ENCODE measurements at places on chromosomes 13 and 19.

- no peak for DNase-seq
Observed at GRCh38 chr13:59088716-59089115, 1075.0 kb downstream of the DIAPH3 start.

- DNase-seq: no peak
Observed at GRCh38 chr19:55638864-55639359, 1.9 kb upstream of the ZNF580 start.

DNA sequence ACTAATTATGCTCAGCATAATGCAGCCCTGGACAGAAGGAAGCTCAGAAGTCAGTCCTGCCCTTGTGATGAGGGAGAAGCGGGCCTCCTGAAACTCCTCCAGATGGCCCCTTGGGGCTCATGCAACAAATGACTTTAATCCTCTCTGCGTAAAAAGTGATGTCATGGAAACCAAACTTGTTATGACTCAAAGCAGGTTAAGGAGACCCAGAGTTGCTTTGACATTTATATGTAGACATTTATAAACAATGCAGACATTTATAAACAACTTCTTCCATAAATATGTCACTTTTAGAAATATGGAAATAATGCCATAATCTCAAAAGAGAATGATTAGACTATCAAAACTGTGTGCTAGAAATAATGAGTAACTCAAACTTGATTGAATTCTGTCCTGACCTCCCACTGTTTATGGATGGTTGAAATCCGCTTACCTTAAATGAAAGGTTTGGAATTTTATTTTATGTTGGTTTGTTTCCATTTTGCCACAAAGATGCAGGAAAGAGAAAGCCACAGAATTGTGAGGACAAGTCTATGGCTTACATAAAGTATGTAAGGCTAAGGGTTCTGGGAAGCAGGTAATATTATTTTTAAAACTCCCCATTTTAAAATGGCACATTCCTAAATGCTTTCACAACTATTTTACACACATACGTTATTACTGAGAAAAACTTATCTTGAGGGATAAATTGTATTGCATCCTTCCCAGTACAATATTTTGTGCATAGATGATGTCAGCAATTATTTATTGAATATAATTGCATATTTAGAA is 73.7 kb downstream of the CYSLTR2 start:
- DNase-seq: no peak

DNA sequence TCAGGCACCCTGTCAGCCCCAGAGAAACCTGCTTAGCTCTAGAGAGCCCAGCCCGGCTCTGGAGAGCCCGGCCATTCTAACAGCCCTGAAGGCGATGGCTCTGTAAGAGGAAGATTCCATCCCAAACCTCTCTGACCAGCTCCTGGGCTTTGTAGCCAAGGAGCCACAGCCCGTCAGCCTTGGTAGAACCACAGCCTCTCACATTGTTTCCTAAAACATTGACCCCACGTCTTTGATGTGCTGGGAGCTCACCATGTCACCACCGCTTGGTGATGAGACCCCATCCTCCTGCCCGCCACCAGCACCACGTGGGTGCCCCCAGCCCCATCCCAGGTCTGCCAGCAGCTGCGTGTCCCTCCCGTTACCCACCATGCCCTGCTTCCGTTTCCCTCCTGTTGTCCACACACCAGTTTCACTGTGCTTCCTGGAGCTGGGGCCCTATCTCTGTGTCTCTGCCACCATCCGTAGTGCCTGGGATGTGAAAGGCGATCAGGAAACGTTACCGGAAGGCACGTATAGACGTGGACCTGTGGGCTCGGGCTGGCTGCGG is 94.2 kb upstream of the MCF2L start:
- no peak for DNase-seq

DNA sequence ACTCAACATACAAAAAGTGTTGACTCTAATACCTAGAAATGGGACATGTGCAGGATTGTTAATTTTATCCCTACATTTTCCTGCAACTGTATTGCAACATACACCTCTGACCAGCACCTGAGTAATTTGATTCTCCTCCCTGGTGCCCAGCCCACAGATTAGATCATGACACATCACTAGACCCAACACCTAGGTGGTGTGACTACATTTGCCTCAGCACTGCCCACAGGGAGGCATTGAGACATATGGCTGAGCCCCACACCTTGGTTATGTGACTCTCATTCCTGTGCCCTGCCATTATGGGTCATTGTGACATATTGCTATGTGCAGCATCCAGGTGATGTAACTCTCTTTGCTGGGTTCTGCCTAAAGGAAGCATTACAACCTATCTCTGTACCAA is 13.2 kb upstream of the ZNF254 start:
- DNase-seq: no peak

DNA sequence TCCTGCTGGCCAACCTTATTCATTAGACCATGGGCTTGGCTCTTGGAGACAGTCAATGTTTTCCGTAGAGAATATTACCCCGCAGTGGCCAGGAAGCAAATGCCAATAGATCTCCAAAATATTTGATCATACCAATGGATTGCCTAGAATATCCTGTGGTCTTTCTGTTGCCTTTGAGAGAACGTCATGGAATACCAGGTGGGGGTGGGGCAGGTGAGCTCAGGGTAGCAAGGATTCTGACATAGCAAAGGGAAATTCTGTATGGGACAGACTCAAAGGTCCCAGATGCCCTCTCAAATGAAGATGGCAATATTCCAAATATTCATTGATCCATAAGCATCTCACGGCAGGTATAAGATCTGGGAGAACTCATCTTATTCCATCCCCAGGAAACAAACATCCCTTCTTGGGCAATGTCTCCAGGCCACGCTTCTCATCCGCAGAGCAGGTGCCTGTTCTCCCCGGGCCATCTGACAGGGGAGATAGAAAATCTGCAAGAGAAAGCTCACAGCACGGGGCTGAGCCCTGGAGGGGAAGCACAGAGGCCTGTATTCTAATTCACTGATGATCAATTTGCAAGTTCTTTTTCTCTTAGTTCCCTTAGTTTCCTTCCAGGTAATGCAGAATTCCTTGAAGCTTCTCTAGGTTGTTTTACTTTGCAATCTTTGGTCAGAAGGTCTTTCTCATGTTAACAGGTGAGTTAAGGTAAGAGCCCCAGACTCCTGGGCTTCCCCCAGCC is 69.6 kb upstream of the TSHZ3 start:
- DNase-seq: no peak

DNA sequence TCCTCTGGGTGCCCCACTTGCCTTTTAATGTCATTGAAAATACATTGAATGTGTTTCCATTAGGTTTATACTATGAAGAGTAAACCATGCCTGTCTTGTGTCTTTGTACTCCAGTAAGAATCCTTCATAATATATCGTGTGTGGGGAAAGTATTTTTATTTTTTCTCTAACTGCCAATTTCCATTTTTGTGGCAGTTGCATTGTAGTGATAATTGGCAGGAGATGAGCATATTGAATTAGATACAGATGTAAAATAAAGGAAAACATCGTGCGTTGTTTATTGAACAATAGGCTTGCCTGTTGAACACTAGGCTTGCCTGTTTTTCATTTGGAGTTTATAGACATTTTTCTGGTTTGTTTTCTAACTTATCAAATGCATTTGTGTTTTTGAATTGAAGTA is 218.8 kb downstream of the NBEA start:
- no peak for DNase-seq

DNA sequence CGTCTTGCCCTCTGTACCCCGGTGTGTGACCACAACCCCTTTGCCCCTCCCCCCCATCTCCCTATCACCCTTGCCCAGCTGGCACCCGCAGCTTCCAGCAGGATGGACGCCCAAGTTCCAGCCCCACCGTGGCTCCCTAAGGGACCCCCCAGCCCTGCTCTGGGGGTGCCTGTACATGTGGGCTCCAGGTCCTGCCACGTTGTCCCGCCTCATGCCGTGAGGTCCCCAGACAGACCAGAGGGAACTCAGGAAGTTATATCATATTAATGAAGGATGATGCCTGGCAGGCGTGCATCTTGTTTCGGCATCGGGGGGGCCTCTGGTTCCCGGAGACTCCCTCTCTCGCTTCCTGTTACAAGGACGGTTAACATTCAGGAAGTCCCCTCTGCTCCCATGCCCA is 1.6 kb upstream of the PTGIR start:
- DNase-seq: no peak

- no peak for DNase-seq
Observed at GRCh38 chr19:41540041-41540695, 35.8 kb upstream of the CEACAM21 start.

- DNase-seq: no peak
Observed at GRCh38 chr19:58555920-58556621, 1.2 kb upstream of the CHMP2A start.

GRCh38 chr13:51645154-51645650 is 60.9 kb downstream of the WDFY2 start:
- peak; percentile 38 for DNase-seq

DNA sequence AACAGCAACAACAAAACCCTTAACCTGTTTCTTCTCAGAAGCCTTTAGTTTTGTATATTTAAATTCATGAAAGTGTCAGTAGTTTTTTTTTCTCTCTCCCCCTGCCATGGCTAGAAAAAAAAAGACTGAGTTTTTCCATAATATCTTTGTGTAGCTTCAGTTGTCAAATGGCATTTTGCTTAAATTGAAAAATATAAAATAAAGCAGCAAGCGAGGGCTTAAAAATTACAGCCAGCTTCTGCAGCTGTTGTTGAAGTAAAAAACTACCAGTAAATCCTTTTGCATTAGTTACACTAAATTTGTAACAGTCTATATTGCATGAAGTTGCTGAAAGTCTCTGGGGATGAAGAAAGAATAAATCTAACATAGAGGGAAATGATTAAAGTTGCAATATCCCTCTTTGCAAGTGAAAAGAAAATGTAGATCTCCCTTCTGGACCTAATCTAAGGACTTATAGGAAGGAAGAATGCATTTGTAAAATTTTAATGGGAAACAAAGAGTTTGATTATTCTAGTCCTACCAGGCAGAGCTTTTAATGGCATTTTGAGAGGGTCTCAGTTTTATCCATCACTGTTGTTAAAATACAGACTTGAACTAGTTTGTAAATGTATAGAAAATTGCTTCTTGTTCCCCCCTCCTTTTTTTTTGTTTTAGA is 215.7 kb downstream of the ATP8A2 start:
- no peak for DNase-seq

DNA sequence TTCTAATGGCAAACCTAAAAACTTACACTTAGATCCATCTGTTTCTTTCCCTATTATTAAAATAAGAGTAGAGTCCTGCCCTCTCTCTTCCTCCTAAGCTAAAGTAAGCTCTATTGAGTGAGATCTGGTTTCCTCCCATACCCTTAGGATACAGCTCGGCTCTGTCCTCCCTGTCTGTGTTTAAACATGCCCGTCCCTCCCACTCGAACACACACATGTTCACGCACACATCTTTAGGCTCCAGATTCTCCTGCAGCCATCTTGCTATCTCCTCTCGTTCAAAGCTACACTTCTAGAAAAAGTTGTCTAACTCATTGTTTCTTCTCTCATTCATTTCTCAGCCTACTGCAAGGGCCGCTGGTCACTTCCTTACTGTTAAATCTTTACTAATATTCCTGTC is 15.1 kb upstream of the CEBPG start:
- DNase-seq: no peak

GRCh38 chr13:23621316-23621645 is 51.1 kb downstream of the TNFRSF19 start:
- DNase-seq: no peak

DNA sequence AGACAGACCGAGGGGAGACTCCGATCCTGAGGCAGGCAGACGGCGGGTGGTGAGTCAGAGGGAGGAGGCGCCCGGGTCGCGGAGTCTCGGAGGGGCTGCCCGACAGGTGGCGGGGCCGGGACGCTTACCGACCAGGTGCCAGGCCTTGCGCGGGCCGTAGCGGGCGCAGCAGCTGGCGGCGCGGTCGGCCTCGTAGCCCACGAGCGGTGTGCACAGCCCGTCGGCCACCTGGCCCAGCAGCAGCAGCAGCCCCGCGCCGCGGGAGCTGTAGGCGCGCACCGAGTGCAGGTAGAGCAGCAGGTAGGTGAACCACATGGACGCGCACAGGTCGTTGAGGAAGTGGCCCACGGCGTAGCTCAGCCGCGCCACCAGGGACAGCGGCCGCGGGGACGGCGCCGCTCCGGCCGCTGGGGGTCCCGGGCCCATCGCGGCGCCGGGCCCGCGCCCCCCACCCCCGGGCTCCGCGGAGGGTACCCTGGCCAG is 367 bp downstream of the MFSD12 start:
- DNase-seq: no peak

DNA sequence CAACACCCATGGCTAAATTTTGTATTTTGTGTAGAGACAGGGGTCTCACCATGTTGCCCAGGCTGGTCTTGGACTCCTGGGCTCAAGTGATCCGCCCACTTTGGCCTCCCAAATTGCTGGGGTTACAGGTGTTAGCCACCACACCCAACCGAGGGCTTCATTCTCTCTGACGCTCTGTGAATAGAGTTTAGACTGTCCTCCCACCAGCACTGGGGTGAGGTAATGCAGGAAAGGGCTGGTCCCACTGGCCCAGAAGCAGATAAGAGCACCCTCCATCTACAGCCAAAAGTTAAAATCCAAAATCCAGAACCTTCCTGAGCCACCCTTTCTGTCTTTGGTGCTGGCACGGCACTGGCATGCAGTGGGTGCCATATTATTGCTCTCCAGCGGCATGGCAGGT is 31.8 kb upstream of the HOMER3 start:
- DNase-seq: no peak

DNA sequence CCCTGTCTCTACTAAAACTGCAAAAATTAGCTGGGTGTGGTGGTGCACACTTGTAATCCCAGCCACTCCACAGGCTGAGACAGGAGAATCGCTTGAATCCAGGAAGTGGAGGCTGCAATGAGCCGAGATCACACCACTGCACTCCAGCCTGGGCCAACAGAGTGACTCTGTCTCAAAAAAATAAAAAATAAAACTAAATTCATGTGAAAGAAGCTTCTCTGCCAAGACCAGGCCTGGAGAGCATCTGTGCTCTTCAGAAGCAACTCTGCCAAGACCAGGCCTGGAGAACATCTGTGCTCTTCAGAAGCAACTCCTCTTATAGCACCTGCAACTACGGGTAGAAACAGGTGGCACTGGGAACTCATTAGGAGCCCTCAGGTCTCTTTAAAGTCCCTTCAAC is 37.7 kb downstream of the CRYL1 start:
- DNase-seq: no peak

DNA sequence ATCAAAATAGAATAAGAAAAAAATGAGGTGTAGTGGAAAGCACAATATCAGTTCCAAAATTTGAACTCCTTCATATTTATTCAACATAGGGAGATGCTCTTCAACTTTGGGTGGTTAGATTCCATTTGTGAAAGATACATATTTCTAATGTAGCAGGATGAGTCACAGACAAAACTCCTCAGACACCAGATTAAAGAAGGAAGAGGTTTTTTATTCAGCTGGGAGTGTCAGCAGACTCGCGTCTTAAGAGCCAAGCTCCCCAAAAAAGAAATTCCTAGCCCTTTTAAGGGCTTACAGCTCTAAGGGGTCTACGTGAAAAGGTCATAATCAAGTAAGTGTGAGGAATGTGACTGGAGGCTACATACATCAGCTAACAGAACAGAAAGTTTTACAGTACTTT is 6.8 kb upstream of the ZNF765 start:
- no peak for DNase-seq
